Activated T-cell treated with anti-CD3 and anti-CD28 coated beads for 24 hours (primary cell): ENCODE measurements at places on chromosomes 11 and 22.

DNA sequence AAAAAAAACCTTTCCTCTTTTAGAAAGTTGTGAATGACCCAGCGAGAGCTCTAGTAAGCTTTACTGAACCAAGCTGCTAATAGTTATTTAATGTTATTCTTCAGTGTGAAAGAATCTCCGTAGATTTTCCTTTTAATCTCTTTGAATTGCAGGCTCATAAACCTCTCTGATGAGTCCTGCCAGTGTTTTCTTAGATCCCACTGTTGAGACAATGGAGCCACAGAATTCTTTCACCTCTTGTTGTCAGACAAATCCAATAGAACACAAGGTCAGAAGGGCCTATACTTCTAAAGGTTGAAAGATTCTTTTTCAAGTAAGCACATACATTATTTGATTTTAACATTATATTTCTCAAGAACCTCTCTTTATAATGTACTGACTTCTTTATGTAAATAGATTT is 52.2 kb downstream of the DNAJC24 start:
- DNase-seq: no peak

GRCh38 chr11:117544130-117544800 is 216.6 kb downstream of the CEP164 start:
- DNase-seq: no peak

DNA sequence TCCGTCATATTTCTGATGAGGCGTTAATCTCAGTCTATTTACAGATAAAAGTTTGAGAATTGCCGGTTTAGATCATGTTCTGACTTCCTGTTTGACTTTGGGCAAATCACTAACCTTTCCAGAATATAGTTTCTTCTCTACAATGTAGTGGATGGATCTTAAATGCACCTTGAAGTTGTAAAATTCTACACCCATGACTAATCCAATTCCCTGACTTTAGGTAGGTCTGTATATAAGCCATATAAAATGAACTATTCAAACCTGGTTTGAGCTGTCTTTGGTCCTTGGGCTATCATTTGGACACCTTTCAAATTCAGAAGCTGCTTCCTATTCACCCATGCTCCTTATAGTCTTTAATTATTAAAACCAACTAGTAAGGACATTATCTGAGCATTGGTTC is 52.2 kb upstream of the BLID start:
- no peak for DNase-seq

DNA sequence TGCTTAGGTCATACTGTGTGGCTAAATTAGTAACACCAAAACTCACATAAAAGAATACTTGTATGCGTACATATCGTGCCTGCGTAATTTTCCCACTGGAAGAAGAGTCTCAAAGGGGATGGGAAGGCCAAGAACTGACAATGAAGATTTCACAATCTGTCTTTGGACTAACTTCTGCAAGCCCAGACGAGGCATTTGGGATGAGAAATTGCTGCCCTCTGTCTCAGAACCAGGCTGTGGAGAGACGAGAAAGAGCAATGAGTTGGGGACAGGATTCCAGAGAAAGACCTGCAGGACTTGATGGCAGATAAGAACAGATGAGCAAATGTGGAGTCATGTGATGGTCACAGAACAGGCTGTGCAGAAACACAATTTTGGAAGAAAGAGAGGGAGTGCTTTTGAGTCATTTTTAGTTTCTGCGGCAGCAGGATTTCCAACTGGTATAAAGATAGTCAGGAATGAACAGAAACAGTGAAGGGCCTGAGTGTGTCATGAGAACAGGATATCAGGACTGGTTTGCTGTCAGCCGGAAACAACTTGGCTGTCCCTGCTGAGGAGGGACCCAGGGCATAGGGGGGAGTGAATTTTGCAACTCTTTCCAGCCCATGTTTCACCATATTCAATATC is 82.7 kb upstream of the CTSC start:
- DNase-seq: no peak

DNA sequence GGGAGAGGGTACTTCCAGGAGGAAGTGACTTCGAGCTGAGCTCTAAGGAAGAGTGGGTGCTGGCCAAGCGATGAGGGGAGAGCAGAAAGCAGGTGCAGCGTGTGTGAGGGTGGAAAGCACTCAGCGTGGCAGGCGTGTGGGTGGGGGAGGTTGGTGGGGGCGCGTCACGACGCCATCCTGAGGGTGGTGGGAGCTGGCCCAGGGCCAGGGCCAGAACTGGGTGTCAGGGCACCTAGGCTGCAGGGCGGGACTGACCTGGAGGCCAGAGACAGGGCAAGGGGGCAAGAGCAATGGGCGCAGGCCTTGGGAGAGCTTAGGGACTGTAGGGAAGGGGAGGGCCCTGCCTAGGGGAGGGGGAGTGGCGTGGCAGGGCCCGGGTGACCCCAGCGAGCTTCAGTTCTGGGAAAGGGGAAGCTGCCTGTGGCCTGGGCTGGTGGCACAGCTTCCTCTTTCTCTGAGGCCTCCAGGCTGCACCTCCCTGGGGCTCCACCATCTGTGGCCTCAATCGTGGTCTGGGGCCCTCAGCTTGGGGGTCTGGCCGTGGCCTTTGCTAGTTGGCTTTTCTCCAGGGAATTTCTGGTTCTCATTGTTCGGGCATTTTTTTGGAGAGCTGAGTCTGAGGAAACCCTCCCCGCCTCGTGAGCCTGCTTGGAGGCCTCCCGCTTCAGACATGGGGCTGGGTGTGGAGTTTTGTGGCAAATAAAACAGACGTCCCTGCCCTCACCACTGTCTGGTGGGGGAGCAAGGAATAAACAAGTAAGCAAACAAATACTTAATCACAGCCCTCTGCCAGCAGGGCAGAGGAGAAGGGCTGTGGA is 8.9 kb downstream of the RELT start:
- DNase-seq: no peak

- DNase-seq: no peak
Measured at GRCh38 chr11:135006800-135007199, 594.8 kb upstream of the B3GAT1 start.

GRCh38 chr11:75771646-75772410 is 3.2 kb downstream of the DGAT2 start:
- DNase-seq: no peak

DNA sequence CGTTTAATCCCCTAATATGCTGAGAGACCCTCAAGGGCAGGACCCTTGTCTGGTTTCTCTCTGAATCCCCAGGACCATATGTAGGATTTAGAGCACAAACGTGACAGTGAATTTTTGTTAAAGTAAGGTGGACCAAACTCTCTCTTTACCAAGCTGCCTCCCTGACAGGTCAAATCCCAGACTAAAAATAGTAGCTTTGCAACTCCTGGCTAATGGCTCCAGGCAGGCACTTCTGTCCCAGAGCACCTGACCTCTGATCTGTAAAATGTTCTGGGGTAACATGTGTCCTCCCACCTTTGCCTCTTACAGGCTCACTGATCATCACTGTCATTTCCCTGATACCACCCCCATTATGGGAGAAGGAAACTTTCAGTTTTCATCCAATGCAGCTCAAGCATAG is 152.3 kb downstream of the SPON1 start:
- DNase-seq: no peak

- no peak for DNase-seq
Measured at GRCh38 chr11:9956483-9956882, 292.6 kb downstream of the SWAP70 start.

GRCh38 chr22:47110817-47111443 is 348.5 kb downstream of the TBC1D22A start:
- no peak for DNase-seq

DNA sequence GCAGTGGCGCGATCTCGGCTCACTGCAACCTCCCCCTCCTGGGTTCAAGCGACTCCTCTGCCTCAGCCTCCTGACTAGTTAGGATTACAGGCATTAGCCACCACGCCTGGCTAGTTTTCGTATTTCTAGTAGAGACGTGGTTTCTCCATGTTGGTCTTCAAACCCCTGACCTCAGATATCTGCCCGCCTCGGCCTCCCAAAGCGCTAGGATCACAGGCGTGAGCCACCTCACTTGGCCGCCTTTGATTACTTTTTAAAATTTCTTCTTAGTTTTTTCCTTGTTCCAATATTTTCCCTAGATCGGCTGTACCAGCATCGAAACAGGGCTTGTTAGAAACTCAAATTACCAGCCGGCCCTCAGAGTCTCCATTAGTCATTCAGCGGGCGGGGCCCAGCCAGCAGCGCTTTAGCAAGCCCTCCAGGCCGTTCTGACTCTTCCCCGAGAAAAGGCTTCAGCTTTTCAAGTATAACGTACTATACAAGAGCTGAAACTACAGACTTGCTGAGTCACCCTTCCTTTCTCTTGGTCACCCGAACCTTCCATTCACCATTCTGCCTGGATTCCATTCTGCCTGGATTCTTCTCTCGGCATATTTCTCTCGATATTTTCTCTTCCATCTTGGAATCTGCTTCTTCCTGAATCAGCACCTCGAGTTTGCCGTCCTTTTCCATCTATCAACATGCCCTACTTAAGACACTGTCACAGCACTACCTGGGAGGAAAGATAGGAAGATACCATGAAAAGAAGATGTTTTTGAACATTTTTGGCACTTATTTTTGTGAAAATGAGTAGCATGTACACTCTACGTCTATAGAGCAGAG is 6.7 kb upstream of the CAPRIN1 start:
- peak; percentile 3 for DNase-seq

DNA sequence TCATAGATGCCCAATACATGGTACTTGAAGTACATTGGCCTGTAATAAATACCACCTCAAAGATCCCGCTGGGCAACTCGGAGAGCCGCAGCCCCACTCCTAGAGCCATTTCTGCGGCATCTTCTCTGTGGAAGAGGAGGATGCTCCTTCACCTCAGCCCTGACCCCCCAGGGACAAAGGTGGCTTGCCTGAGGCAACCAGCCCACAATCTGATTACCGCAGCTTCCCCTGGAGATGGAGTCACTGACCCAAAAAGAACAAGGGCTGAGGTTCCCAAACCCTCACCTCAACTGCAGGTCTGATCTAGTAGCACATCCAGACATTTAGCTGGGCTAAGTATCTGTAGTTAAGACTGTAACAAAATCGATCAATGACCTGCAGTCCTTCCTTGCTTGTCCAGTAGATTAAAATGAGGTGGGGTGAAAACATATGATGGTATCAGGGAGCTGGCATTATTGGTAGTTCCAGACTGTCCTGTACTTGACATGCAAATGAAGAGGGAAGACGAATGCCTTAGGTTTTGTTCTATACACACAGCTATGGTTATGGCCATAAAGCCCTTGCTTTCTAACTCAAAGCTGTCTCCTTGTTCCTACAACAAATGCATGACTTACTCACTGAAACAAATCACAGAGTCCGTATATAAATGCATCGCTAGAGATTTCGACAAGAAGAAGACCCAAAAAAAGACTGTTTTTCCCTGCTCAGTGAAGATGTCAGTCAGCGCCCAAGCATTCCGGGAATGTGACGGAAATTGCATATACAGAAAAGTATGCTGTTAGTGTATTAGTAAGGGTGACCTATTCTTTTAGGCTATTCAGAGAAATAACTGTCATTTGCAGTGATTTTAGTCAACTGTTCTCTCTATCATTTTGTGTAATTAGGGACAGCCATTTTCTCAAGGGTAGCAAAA is 33.7 kb downstream of the C11orf71 start:
- no peak for DNase-seq

GRCh38 chr11:110894224-110894623 is 182.0 kb upstream of the ARHGAP20 start:
- no peak for DNase-seq

DNA sequence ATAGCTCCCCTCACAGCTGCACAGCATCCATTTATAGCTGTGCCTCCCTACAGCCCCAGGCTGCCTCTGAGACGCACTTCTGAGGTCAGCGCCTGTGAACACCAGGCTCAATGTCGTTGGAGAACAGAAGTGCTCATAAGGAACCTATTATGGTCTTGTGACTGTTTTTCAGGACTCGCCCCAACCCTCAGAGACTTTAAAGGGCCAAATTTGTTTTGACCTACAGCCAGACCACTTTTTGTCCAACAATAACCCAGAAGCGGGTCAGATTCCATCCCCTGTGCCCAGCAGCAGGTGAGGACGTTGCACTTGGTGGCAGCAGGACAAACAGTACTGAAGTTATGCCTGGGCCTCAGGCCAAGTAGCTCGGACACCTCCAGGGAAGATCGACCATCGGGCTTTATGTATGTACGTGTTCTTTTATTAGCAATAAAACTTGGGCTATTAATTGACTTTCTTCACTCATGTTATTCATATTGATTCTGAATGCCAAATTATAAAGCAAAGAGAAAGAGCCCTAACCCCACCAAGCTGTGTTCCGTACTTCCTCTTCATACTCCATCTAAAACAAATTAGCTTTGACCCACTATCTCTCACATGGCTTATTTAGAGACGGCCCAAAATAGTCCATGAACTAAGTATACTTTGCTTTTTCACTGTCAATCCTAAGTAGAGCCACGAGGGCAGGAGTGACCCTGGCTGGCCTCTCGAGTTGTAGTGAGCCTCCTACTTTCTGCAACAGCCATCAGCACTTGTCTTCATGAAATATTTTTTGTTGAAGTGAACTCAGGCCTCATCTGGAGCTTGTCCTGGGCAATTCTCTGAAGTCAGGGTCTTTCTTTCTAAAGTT is 92.3 kb upstream of the PAX6 start:
- DNase-seq: no peak

GRCh38 chr11:45000918-45001317 is 50.2 kb upstream of the TP53I11 start:
- DNase-seq: no peak

- no peak for DNase-seq
Measured at GRCh38 chr11:91585035-91585801, 639.4 kb upstream of the FAT3 start.

- DNase-seq: no peak
Measured at GRCh38 chr11:35012467-35013191, 96.2 kb downstream of the PDHX start.

DNA sequence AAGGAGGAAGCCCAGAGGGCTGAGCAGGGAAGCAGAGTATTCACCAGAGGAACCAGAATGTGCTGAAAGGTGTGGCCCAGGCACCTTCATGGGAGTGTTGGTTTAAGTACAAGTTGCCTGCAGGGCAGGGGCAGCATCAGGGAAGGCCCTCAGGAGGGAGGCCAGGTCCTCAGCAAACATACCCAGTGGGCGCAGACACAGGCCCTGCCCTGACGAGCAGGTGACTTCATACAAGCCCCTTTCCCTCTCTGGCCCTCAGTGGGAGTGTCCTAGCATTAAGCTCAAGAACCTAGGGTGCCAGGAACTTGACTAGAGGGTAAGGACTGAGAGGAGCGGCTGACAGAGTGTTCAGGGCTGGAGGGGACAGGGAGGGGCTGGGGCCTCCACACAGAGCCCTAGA is 7.5 kb upstream of the CASTOR1 start:
- DNase-seq: no peak
